Uterus (tissue), 4 donors: ENCODE measurements at places on chromosomes 6 and 20. TPM values are rescaled to one million over a fixed set of nuclear protein-coding genes. Genes with fewer than 3 reads are reported as not detected.
A peak's percentile ranks its signal among the peaks of the same experiment; 100 is the strongest.

The EFCAB8 gene
- 1.5 TPM for total RNA-seq

The NR2E1 gene
- not detected for total RNA-seq

The RNF182 gene
- total RNA-seq, result 0.34 TPM

The KCNK15 gene
- total RNA-seq, result 1.4 TPM

The BMP7 gene
- 13.3 TPM for total RNA-seq

DNA sequence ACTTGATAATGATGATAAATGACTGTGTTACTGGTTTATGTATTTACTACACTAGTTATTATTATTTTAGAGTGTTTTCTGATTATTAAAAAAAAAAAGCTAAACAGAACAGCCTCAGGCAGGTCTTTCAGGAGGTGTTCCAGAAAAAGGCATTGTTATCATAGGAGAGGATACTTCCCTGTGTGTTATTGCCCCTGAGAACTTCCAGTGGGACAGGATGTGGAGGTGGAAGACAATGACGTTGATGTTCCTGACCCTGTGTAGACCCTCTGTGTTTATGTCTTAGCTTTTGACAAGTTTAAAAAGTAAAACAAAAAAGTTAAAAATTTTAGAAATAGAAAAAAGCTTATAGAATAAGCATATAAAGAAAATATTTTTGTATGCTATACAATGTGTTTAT lies 49.1 kb downstream of the NCOA7 start:
- DNase-seq, result no peak

DNA sequence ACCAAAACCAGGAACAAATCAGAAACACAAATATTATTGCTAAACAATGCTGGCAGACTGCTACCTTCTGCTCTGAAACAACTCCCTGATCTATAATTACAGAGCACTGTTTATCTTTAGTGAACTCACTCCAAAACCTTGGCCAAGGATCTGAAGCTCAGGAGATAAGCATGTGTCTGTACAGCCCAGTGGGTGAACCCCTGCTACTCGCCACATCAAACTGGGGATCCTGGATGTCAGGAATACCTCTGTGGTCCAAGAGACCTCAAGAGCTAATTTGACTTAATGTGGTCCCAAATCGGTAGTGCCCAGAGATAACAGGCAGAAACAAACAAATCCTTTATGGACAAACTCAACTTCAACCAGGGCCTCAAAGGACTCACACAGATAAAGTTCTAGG lies 381.8 kb downstream of the KIF16B start:
- DNase-seq, result no peak

- DNase-seq, result no peak
Observed at GRCh38 chr6:44685213-44685612, 297.7 kb downstream of the CDC5L start.

GRCh38 chr6:53058388-53059195 lies 6.6 kb upstream of the FBXO9 start:
- no peak for DNase-seq

DNA sequence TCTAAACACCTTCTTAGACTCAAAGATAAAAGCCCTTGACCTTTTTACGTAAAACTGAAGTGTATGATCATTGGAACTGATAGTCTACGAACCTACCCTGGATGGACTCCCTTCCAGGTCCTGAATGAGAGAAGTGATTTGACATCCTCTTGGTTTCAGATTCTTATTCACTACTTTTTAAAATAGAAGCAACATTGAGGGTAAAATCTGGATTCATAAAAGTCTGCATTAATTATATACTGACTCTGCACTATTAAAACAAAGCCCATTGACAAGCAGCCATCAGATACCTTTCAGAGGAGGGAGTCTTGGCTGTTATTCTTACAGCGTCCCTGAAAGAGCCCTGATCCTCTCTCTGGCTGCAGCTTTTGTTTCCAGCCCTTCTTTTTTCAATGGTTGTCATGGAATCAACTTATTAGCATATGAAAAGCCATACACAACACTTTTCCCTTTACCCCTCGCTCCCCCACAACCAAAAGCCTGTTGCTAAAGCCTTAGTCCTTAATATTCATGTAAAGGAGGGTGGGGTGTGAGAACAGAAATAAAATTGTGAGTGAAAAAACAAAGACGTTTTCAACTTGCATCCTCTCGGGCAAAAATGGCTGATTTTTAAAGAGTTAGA lies 270.0 kb upstream of the MARCKS start:
- no peak for DNase-seq

GRCh38 chr6:83417880-83418663 lies 12.8 kb downstream of the ME1 start:
- DNase-seq, result no peak

DNA sequence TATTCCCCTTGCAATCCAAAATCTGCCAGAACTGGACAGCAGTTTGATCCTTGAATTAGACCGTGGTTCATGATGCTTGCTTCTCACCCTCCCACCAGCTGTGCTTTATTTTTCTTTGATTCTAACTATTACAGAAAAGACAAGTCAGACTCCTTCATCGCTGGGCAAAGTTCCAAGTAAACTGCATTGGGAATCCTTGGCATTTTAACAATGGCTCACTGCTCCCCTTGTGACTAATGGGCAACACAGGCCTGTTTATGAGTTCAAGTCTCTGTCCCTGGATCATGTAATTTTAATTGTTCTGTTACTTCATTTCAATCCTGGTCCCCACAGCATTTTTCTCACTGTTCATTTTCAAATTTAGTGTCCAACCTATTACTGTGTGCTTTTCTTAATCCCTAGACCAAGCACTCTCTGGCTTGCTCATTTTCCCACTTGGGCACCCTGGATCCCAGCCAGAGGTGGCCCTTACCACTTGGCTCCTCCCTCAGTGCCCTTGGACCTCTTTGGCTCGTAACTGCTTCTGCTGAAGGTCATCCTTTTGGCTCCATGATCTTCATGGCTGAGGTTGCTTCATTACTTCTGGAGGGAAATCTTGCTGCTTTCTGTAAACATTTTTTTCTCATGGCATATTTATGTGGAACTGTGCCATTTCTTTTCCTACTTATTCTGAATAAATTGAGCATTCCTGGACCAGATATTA lies 32.8 kb downstream of the PSMB9 start:
- peak; percentile 49 for DNase-seq

DNA sequence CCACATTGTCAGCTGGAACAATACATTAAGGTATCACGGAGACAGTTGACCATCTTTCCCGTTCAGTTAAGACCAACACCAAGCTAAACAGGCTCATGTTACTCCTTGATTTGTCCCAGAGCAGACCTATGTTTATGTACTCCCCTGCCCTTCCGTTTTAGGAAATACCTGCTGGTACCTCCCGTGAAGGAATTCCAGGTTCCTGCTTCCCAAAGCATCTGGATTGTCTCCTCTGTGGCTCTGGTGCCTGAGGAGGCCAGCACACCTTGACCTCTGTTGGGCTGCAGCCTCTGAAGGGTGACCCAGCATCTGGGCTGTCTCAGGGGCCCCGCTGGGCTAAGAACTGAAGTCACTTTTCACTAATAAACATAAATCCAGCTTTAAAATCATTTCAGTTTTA lies 647.8 kb upstream of the MARCKS start:
- no peak for DNase-seq

DNA sequence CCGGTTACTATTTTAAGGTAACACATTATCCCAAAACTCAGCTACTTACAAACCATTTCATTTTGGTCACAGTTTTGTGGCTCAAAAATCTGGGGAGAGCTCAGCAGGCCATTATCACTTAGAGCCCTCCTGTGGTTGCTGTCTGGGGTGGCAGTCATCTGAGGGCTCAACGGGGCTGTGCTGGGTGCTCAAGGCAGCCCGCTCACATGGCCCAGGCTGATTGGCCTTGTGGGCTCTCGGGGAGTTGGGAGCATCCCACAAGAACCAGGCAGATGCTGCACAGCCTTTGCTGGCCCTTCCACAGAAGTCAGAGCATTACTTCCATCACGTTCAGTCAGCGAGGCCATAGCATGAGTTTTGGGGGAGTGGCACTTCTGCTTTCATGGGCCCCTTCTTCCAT lies 6.3 kb upstream of the VSX1 start:
- no peak for DNase-seq

DNA sequence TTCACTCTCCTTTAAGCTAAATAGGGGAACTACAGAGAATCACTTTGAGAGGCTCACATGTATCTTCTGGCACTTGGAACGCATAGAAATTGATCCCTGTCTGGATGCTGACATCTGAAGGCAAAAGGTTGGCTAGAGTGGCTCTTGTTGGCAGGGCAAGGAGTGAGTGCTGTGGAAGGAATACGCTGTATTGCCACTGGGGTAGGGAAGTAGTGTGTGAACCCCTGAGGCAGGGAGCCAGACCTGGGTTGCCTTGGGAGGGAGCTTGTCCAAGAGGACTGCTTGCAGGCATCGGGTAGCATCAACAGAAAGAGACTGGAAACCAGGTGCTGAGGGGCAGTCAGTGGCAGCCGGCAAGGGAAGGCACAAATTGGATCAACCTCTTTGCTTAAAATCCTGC lies 8.9 kb upstream of the MMS22L start:
- no peak for DNase-seq

- no peak for DNase-seq
Observed at GRCh38 chr6:163579880-163580295, 165.4 kb downstream of the QKI start.

GRCh38 chr6:45498591-45498990 lies 120.9 kb upstream of the SUPT3H start:
- no peak for DNase-seq

DNA sequence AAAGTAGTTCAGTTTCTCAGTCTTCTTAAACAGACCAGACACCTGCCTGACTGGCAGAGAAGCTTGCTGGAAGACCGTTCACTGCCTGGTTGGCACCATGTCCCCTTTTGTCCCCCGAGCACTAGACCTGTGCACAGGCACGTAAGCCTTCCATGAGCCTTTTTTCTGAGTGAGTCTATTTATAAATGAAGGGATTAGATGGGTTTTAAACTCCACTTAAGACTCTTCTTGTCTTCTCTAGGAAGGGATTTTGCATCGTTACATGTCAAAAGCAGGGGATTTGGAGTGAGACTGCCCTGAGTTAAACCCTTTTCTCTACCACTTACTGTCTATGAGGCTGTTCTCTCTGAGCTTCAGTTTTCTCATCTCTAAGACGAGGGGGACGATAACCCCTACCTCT lies 37.6 kb downstream of the STK35 start:
- no peak for DNase-seq

DNA sequence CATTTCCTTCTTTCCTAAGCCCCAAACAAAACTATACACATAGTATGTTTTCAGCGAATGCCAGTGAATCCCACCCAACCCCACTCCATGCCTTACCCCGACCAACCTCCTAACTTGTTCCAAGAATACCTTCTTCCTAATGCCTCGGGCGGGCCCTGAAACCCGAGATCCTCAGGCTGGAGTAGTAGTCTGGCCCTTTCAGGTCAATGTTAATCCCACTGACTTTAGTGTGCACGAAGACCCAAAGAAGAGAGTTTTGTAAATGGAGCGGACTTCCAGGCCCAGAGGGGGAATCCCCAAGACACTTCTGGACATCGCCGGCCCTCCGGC lies 394 bp downstream of the YIPF3 start:
- DNase-seq, result no peak

GRCh38 chr6:36246506-36247268 lies 23.2 kb upstream of the PNPLA1 start:
- DNase-seq, result no peak
